ENCODE measurements at places on chromosomes 13 and 19. TPM values are rescaled to one million over a fixed set of nuclear protein-coding genes. Genes with fewer than 3 reads are reported as not detected.

Gene LINGO3
- total RNA-seq, result not detected

Gene KLK12
- not detected for total RNA-seq

Gene CFD
- 0.57 TPM for total RNA-seq

Gene TNFSF9
- 1.7 TPM for total RNA-seq

Gene RNF113B
- total RNA-seq, result not detected
